ENCODE measurements at places on chromosomes 3 and 15.

DNA sequence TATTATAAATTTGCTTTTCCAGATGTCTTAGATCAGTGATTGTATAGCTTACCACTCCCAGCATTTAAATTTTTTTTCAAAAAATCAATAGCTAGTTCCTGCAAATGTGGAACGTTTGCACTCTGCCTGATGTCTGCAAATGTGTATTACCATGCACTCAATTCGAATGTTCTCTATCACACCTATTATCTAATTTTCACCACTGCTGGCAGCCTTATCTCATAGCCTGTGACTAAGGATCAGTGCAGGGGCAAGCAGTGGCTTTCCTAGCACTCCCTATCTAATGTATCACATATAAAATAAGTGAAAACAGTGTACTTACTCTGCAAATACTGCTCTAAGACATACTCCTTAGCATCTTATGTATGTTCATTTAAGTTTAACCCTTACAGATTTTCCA lies 196.3 kb upstream of the PLSCR5 start:
- DNase-seq = no peak

- DNase-seq = no peak
These were observed 524.7 kb downstream of the GRM7 start for GRCh38 chr3:7385635-7386034.

GRCh38 chr3:190217081-190217480 lies 96.4 kb upstream of the P3H2 start:
- no peak for DNase-seq

DNA sequence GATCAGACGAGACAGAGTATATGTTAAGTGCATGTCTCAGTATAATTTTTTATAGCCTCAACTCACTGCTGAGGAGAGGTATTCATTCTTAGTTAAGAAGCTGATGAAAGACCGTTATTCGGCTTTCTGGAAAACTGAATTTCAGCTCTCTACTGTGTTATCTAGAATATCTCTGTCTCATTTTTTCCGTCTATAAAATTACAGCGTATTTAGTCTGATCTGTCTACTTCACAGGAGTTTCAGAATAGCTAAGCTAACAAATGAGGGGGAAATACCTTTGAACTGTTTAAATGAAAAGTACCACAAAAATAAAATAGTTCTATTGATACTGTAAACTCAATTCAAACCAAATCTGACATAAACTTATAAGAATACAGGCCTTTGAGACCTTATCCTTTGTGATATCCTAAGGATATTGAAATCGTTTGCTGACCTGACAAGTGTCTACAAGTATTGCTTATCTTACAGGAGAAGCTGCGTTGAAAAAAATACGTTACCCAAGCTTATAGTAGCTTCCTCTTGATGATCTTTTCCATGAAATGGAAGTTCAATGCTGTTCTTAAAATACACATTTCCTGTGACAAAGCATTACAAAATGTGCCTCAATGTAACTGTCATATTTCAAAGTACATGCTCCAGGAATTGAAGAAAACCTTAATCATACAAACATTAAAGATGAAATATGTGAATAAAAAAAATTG lies 104.6 kb downstream of the IL1RAP start:
- no peak for DNase-seq

- no peak for DNase-seq
These were observed 13.1 kb downstream of the HDGFL3 start for GRCh38 chr15:83194528-83194927.

DNA sequence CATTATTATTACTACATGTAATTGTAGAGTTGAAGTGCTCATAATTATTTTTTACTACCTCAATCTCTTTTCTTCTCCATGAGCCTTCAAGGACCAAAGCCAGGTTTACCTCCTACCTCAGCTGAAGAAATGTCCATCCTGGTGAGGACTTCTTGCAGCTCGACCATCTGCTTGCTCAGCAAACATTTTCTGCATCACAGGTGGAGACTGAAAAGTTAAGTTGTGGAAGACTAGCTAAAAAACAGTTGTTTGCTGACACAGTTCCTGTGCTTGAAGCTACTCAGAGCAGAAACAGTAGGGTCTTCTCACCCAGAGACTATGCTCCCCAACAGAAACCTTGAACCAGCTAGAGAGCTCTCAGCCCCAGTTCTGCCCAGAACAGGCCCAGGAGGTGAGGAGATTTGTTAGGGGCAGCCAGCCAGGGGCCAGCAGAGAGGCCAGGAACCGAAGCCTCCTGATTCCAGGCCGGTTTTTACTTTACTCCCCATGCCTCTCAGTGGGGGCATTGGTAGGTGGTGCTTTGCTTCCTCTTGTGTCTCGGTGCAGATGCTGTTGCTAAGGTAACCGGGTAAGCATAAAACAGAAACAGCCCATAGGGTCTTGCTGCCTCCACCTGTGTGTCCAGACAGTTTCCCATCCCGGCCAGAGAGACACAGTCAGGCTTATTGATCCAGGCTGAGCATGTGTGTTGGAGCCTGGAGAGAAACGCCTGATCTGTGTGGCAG lies 54.9 kb downstream of the CCNL1 start:
- DNase-seq = no peak

- no peak for DNase-seq
These were observed 2.8 kb downstream of the CDAN1 start for GRCh38 chr15:42734076-42734672.

DNA sequence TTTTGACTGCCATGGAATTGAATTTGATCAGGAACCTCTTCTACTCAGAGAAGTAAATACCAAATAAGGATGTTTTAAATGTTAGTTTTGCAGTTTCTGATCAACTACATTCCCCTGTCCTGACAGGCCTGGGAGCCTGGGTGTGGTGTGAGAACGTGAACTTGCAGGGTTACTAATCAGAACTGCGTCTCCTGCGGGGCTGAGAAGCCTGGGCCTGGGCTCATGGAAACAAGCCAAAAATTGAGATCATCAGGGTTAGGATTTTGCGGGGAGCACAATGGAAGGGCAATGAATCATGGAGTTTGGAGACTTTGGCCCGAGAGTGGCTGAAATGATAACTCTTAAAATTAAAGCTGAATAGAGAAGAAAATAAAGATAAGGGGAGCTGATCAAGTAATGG lies 47.8 kb upstream of the C3orf70 start:
- no peak for DNase-seq

- no peak for DNase-seq
These were observed 10.8 kb downstream of the ZWILCH start for GRCh38 chr15:66515901-66516322.

- DNase-seq = no peak
These were observed 10.3 kb downstream of the TM2D3 start for GRCh38 chr15:101641894-101642293.

DNA sequence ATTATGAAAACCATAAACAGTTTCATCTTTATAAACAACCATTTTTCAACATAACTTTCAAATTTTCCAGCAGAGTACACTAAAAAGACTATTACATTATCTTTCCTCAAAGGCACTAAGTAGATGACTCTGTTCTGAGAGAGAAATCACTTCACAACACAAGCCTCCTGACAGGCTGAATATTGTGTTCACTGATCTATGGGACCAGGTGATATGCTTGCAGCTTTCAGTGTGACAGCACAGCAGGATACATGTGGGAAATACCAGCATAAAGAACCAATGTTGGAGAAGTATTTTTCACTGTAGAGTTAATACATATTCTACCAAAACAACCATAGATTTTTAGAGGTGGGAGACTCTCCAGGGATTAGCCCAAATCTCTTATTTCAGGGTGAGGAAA lies 350.6 kb downstream of the PLCL2 start:
- DNase-seq = no peak

DNA sequence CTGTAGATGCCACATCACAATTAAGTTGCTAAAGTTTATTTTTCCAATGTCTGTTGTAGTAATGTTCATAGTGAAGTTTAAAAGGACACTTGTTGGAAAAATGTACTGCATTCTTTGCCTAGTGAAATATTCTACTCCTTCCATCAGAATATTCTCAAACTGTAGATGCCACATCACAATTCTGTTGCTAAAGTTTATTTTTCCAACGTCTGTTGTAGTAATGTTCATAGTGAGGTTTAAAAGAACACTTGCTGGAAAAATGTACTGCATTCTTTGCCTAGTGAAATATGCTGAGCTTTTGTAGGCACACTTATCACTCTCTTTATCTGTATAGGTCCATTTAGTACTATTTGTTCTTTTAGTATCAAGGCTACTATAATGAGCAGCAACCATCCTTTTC lies 836.1 kb downstream of the NAALADL2 start:
- DNase-seq = no peak

DNA sequence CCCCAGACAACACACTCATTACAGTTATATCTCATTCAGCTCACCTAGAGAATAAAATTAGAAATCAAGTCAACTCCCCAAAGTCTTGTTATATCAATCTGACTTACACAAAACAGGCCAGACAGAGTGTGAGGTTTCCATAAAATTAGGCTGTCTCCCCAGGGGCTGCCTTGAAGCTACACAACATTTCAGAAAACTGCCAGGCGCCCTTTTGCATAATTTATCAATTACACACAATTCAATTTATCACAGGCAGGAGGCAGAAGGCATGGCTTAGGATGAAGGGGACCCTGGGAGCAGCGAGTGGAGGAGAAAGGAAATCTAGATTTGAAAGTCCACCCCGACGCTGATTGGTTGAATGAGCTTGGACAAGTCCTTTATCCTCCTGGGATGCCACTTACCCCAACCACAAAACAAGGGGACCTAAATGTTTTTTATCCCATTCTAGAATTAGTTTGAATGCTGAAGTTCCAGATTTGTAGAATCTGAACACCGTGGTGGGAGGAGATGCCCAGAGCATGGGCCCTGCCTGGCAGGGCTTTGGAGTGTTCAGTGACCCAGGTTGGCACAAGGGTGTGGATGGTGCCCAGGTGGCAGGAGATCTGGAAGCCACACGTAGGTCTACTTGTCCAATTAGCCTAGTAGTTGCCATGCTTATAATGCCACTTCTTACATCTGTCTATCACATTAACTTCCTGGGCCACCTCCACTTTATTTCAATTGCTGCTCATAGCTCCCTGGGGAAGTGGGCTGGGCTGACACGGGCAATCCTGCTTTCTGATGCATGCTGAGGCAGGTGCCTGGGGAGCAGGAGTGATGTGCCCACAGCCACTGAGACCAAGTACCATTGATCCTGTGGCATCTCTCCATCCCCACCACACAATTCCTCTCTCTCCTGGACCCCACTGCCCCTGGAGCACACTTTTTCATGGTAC lies 119.8 kb upstream of the TLE3 start:
- no peak for DNase-seq

DNA sequence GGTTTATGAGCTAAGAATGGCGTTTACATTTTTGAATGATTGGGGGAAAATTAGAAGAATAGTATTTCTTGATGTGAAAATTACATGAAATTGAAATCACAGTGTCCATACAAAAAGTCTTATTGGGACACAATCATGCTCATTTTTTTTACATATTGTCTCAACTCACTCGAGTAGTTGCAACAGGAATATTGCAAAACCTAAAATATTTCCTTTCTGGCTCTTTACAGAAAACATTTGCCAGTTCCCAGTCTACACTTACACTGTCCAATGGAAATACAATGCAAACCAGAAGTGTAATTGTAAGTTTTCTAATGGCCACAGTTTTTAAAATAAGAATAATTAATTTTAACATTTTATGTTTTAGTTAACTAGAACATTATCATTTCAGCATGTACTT lies 137.8 kb downstream of the SAMMSON start:
- DNase-seq = no peak

DNA sequence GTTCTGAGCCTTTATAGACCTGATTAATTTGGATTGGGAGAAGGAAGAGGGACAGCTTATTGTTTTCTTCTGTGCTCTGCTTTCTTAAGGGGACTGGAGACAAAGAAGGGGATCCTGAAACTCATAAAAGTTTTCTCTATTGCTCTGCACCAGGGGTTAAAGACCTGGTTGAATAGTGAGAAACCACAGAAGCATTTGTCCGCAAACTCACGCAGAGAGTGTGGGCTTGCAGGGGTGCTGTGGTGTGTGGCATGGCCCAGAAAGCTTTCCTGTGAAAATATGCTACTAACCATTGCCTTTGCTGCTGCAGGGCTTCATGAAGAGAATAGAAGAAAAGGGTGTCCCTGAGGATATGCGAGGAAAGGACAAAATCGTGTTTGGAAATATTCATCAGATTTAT lies 73.1 kb upstream of the UMPS start:
- no peak for DNase-seq

DNA sequence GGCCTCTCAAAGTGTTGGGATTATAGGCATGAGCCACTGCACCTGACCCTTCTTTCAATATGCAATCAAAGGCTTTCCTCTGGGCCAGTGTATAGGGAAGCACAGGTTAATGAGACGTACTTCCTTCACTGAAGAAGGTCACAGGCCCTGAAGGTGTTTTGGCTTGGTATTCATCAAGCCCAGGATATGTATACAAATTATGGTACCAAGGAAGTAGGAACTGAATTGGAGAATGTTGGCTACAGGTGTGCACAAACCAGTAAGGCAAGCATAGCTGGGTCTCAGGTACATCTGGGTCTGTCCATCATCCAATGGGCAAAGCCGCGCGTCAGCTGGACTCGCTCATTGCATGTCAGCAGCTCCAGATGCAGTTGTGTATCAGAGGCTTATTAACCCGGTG lies 237.9 kb downstream of the ADAMTS17 start:
- no peak for DNase-seq

GRCh38 chr15:101489599-101490407 lies at the start of gene PCSK6:
Gene PCSK6, minus strand, starts transcription at chr15:101489707. Its CDS starts 37 bp downstream, at chr15:101489670.
- no peak for DNase-seq

DNA sequence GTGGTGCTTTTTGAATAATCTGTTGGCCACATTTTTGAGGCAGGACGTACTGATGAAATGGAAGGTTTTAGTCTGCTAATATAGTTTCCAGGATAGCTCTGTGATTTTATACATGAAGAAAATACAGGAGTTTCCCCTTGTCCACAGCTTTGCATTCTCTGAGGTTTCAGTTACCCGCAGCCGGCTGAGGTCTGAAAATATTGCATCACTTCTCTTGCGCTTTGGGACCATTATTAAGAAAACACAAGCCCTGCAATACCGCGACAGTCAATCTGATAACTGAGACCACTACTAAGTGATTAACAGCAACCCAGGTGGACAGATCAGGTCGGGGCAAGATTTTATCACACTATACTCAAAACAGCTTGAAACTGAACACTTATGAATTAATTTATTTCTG lies 33.0 kb downstream of the BLM start:
- no peak for DNase-seq

DNA sequence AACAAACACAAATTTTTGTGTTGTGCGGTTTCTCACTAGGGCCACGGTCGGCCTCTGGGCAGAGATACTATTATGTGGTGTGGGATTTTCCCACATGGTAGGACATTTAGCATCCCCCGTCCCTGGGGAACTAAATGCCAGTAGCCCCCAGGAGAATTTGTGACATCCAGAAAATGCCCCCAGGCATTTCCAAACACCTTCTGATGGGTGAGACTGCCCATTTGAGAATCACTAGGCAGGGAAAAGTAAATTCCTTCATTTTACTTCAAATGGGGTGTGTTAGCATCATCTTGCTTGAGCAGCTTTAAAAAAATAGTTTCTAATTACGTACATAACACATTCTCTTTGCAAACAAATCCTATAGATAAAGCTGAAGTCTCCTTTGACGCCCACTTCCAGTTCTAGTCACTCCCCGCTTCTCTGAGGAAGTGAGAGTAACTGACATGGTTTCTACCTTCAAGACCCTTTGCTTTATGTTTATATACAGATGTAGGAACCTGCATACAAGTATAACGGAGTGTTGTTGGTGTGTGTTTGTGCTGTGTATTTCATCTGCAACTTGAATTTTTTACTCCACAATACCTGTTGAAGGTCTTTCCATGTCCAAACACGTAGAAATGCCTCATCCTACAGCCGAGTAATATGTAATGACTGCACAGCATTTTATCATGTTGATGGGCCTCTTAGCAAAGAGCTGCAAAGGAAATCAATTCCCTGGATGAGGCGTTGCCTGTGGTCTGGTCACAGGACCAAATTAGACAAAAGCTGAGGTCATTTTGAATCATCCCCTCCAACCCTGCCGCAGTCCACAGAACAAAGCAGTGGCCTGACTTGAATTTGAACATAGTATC lies 31.4 kb upstream of the ZBTB38 start:
- DNase-seq = peak; percentile 39
